ENCODE measurements at places on chromosomes 11 and 22.

DNA sequence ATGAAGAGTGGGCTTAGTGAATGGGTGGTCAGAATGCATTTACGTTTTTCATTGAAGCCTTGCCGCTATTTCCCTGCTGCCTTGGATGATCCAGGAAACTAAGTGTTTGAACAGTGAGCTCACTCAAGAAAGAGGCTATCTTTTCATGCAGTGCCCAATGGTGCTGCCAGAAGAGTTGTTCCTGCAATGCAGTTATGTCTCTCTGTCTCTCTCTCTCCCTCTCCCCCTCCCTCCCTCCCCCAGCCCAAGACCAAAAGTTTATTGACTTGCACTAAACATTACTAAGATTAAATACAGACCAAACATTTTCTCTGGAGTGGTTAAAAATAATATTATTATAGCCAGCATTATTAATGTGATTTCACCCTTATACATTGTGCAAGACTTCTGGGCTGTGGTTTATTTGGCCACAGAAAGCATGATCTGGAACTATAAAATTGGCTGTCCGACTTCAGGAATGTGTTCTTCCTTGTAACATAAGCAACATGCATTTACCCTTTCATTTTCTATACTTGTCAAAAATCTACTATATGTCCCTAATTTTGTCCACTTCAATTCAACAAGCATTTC, 6.6 kb upstream of the FUT4 start:
- no peak for DNase-seq

DNA sequence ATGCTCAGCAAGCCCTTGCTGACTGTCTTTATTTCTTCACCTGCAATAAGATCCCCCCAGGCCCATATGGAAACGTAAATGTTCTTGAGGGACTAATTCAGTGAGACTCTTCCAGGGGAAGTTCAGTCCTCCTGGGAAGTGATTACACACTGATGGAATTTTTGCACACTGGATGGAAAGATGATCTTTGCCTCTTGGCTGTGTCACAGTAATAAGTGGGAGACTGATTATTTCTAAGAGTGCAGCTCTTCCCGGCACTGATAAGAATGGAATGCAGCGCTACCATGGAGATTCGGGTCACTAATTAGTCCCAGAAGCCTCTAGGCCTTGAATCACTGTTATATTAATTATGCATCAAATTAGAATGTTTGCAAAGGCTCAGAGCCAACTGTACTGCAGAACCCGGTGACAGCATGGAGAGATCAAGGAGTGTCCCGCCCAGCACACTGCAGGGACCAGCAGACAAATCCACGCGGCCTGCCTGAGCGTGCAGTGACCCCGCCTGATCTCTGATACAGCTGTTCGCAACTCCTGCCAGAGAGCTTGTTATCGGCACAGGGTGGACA, 178.3 kb downstream of the SNX19 start:
- DNase-seq, result no peak

DNA sequence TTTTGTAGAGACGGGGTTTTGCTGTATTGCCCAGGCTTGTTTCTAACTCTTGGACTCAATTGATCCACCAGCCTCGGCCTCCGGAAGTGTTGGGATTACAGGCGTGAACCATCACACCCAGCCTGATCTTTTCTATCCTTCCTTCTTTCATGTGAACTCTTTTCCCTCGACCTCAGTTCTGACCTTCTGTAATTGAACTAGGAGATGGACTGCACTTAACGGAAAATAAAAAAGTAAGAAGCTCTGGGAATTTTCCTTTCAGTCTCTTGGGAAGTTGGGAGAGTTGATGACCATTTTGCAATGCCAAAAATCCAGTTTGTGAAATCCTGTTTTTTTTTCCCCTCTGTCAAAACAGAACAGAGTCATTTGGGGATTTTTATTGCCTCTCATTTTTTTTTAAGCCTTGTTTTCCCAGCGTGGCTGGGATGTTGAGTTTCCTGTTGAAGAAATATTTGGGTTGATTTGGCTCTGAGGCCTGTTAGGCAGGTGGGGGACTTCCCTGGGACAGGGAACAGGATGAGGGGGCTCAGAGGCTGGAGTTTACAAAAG, 26.9 kb upstream of the CYB5R3 start:
- no peak for DNase-seq

DNA sequence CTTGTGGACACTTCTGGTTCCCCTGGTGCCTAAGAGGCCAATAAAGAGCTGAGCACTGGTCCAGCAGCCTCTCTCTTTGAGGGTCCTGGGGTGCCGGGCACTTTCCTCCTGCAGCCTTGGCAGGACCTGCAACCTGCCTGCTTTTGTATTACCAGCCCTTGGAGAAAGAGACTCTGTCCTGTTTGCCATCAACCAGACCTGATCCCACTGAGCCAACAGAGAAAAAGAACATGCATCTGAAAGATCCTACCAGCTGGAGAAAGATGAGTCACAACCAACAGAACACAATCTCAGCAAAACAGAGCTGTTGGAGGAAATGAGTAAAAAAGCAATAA, 321.0 kb downstream of the DDX10 start:
- no peak for DNase-seq

DNA sequence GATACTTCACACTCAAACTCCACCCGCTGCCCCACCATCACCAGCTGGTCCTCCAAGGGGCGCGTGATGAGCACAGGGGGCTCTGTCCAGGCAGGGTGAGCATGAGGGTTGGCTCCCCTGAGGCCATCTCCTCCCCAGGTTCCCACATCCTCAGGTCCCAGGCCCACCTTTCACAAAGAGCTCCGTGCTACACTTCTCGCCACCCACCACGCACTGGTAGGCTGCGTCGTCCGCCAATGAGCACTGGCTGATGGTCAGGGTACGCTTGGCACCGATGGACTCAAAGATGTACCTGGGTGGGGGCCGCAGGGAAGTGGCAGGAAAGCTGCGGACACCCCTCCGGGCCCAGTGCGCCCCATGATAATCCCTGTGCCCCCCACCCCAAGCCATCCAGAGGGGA, 9.6 kb downstream of the MYBPC3 start:
- no peak for DNase-seq

DNA sequence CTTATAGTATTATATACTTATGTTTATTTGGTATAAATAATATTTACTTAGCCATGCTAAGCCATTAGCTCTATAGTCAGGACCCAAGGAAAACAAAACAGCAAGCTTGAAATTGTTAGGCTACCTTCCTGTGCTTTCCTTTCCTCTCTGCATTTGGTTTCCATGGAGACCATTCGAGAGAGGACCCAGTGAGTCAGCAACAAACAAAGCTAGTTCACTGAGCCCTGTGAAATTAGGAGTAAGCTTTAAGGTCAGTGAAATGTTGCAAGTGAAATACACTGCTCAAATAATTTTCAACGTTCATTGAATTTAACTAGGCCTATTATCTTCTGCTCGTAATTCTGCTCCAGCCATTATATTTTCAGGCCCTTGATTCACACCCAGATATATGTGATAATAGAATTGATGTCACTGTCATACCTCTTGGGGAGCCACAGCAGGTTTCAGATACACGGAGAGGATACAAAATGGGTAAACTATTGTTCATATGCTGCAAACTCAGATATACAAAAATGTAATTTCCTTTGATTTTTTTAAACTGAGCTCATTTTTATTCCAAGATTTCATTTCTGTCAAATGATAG, 9.1 kb upstream of the OR10D3 start:
- no peak for DNase-seq

DNA sequence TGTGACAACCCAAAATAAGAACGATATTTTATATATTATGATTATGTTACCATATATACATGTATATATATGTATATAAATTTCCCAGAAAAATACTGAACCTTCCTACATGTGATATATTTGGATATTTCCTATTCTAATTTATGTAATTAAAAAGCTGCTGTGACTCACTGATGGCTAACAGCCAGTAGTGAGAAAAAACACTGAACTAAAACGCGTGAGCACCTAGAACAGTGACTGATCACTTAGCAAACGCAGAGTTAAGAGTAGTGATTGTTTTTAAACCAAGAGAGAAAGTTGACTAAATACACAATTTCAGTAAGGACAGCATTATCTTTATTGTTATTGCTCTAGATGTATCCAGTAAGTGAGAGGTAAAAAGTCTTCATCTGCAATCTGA, 213.8 kb downstream of the TMEM135 start:
- DNase-seq, result no peak

- no peak for DNase-seq
These were observed 116.8 kb upstream of the NNMT start for GRCh38 chr11:114179234-114179941.

DNA sequence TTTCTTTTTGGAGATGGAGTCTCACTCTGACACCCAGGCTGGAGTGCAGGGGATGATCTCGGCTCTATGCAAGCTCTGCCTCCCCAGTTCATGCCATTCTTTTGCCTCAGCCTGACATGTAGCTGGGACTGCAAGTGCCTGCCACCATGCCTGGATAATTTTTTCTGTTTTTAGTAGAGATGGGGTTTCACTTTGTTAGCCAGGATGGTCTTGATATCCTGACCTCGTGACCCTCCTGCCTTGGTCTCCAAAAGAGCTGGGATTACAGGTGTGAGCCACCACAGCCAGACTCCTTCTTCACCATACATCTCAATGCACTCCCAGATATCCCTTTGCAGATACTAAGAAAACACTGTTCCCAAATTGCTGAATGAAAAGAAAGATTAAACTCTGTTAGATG, 224.3 kb downstream of the OR4A5 start:
- no peak for DNase-seq

DNA sequence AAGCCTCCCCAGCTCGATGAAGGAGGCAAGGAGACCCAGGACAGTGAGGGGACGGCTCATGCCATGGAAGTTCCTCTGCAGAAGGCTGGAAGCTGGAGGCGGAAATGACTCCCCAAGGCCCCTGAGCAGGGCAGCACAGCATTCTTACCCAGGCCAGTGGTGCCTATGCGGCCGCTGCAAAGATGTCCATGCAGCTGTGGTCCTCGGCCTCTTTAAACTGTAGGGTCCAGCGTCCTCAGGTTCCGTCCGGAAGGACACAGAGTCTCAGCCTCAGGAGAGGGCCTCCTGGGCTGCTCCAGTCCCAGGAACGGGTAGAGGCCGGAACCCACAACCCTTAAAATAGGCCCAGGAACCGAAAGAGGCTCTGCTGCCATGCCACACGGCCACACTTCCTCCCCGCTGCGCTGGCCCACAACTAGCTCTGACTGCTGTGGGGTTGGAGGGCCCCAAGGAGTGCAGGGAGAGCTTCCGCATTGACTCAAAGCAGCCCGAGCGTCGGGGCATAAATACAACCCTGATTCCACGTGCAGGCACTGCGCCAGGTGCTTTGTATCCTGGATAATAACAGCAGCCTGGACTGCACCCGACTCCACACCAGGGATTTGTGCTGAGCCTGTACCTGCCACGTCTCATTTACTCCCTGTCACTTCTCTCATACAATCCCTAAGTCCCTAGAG, 5.5 kb downstream of the KIAA0930 start:
- DNase-seq, result peak; percentile 74

- no peak for DNase-seq
These were observed 224.0 kb upstream of the ISX start for GRCh38 chr22:34841911-34842310.

GRCh38 chr11:69397732-69398131, 83.7 kb upstream of the LINC01488 start:
- DNase-seq, result no peak

DNA sequence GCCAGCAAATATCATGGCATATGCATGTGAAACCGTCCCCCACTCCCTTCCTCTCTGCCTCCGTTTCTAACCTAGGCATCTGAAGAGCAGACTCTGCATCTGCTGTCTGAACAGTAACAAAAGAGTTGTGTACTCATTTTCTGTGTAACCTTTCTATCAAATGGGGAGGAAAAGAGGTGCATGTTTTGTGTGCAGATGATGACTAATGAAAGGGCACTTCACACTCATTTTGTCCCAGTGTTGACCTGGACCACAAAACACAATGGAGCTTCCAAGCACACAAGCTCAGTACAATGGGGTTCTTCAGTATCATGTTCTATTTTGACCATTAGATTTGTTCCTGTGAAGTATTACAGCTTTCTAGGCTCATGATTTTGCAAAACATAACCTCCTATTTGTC, 13.0 kb downstream of the JHY start:
- DNase-seq, result no peak
